NCI-H146 (cell line): ENCODE measurements at places on chromosomes 7 and 10.

DNA sequence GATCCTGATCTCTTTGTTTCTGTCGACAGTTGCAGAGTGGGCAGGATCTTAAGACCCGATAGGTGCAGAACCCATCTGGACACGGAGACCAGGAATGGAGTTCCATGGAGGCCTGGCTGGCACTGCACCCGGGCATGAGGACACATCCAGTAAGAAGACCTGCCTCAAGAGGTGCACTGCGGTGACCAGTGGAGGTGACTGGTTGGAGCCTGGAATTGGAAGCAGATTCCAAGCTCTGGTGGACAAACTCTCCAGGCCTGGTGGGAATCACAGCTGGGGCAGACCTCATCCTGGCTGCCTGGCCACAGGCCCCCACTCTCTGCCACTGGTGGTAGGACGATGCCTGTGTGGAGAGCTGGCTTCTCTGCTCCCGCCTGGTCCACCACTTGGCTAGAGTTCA is 31.0 kb downstream of the ZNF775 start:
- no peak for DNase-seq

DNA sequence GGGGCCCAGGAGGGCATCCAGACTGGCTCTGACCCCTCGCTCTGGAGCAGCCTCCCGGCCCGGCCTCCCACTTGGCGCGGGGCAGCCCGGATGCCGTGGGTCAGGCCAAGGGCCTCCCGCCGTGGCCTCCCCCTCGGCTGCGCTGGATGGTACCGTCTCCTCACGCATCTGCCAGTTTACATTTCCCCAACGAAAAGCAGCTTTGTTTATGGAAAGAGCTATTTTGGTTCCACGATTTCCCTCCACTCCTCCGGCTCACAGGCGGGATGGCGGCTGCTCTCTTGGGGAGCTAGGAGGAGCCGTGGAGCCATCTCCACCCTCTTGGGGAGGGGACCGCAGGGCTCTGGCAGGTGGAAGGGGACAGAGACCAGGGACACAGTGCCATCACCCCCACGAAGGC is 93.2 kb upstream of the MYL10 start:
- no peak for DNase-seq

- DNase-seq = no peak
Observed at GRCh38 chr10:28343987-28344895, 41.4 kb upstream of the MPP7 start.

DNA sequence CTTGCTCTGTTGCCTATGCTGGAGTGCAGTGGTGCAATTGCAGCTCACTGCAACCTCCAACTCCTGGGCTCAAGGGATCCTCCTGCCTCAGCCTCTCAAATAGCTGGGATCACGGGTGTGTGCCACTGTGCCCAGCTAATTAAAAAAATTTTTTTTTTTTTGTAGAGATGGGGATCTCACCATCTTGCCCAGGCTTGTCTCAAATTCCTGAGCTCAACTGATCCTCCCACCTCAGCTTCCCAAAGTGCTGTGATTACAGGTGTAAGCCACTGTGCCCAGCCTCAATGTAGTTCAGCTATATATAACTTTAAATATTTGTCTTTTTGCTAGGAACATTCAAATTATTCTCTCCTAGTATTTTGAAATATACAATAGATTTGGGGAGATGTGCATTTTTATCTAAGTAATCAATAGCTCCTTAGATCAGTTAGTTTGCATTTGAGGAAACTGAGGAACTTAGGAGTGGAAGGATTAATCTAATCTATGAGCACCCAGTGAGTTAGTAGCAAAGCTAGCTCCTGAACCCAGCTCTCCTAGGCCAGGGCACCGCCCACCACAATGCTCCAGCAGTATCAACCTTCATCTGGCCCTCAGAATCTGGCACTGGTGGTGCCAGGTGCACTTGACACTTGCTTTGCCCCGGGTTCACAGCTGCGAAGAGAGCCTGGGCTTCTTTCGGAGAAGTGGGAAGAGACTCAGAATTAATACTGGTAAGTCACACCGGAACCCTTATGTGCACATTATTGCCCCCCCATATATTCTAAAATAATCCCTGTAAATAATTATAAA is 5.9 kb upstream of the LRMDA start:
- no peak for DNase-seq

DNA sequence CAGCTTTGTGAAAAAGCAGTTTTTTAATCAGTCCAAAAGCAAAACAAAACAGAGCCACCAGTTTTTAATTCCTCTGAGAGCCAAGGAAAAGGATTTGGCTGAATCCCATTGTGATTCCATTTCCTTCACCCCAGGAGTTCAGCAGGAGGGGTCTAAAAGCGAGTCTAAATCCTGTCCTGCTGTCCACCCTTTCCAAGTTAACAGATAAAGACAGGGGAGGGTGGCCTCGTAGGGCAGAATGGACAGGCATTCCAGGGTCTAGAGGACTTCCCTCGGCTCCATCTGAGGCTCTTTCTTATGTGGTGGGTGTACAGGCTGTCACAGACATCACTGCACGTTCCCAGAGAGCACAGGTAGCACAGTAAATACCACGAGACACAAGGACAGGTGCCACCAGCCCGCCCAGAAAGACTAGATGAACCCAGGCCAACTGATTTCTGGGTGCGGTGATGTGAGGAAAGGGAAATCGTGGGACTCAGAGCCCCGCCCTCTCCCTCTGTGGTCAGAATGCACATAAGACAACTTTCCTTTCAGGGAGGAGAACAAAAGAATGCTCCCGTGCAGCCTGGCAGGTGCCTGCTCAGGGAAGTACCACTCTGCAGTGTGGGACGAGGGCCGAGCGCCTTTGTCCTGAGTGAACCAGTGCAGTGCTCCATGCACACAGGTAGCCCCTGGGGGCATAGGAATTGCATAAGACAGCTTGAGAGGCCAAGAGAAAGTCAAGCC is 119.7 kb downstream of the ABLIM1 start:
- peak; percentile 65 for DNase-seq

GRCh38 chr10:72690071-72690755 is 1.7 kb upstream of the MCU start:
- DNase-seq = no peak

GRCh38 chr10:5631936-5632335 is 34.5 kb downstream of the ASB13 start:
- no peak for DNase-seq

DNA sequence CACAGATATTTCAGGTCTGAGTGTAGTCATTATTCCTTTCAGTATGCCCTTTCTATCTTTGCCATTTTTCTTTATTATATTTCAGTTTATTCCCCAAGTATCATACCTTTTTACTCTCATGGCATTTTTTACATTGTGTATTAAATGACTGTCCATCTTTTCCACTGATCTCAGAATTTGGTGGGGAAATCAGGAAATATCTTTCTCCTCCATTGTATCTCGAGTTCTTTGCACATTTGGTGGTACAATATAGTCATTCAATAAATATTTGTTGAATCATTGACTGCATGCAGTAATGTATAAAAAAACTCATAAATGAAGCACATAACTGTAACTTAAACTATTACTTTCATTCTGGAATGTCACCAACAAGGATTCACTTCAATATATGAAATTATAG is 354.7 kb downstream of the HGF start:
- DNase-seq = no peak
